Fibroblast of pulmonary artery (primary cell): ENCODE measurements at places on chromosomes 3 and 15.
A peak's percentile ranks its signal among the peaks of the same experiment; 100 is the strongest.

DNA sequence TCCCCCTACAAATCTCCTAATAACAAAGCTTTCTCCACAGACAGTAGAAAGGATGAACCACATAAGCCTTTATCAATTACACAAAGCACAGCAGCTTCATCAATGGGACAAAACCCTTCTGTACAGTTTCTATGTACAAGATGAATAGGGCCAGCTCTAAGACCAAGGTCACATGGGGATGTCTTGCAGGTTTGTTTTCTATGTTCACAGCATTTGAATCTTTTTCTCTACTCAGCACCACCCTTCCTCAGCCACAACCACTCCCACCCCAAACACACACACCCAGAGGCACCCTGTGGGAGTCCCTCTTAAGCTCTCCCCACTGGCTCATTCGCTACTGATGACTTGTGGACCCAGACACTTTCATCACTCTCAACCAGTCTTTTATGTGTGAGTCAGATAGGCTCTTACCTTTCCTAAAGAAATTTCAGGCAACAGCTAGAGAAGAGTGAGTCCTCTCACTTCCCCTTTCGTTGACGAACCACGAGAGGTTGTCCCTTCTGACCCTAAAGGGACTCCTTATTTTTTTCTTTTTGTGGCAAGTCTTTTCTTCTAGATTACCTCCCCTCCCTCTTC, 57.9 kb downstream of the ARHGAP31 start:
- peak; percentile 27 for DNase-seq

DNA sequence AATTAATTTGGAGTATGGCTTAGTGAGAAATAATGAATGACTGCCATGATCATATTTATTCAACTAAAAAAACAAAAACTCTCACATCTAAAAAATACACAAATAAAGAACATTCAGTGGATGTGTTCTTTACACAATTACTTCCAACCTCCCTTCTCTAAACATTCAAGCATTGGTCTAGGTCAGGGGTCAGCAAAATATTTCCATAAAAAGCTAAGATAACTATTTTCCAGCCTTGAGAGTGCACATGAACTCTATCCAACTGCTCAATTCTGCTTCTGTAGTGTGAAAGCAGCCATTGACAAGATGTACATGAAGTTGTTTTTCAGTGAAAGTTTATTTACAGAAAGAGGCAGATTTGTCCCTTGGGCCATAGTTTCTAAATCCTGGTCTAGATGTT, 406.3 kb downstream of the MAGI1 start:
- DNase-seq: no peak

DNA sequence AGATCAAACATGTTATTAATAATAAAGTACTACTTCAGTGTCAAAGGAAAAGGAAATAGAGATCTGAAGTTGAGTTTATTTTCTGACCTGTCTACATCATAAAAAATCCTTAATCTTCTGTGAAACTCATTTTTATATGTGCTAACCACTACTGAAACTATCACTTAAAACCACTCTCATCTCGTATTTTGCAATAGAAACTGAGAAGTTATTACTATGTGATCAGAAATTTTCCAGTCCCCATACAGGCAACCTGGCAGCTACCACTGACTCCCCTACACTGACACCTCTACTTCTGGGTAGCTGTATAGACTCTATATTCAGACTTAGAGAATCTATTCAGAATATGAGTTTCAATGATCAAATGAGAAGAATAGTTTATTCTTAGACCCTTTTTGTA, 8.3 kb downstream of the HDGFL3 start:
- no peak for DNase-seq

DNA sequence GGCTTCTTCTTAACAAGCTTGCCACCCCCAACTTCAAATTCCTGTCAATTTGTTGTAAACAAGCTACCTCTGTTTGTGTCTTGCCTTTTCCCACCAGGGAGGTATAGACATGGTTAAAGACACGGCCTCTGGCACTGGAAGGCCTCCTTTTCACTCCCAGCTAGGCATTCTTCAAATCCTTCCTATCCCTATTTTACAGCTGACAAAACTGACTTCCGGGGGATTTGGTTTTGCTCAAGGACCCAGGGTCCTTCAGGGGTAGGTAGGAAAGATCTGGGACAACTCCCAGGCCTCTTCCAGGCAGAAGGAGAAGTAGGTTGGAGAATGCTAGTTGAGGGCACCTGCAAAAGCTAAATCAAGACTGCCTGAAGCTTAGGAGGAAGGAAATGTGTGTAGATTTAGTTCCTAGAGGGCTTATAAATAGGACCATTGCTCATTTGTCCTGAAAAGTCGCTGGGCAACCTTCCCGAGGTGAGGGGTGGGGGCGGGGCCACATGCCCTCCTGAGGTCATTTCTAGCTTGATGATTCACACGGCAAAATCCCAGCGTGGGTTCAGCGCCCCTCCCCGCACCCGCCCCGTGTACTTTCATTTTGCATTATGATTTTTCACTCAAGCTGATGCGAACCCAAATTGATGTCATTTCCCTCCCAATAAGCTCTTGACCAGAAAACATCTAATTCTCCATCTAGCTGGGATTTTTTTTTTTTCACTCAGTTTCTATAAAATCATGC, 365.5 kb downstream of the SHQ1 start:
- DNase-seq: peak; percentile 78

DNA sequence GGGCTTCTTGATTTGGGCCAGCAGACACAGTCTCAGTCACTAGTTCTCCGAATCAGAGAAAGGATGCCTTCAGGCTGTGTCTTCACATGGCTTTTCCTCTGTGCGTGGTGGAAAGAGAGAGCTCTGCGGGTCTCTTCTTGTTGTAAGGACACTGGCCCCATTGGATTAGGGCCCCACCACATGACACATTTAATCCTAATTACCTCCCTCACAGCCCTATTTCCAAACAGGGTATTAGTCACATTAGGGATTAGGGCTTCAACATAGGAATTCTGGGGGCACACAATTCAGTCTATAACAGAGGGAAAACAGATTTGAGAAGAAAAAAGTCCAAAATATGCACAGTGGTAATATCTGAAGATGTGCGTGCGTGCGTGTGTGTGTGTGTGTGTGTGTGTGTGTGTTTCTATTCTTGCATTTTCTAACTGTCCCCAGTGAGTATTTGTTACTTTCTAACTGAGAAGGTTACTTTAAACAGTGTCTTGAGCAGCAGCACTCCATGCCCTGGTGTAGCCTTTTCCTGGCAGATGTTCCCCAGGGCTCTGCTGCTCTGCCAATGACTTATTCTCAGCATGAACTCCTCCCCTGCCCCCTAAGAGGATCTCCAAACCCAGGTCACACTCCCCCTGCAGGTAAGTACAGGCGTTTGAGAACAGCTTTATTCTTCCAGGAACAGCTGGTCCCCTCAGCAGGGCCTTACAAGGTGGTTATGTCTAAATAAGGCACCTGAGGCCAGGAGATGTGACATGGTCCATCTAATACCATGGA, 72.9 kb downstream of the RPL39L start:
- DNase-seq: peak; percentile 31

DNA sequence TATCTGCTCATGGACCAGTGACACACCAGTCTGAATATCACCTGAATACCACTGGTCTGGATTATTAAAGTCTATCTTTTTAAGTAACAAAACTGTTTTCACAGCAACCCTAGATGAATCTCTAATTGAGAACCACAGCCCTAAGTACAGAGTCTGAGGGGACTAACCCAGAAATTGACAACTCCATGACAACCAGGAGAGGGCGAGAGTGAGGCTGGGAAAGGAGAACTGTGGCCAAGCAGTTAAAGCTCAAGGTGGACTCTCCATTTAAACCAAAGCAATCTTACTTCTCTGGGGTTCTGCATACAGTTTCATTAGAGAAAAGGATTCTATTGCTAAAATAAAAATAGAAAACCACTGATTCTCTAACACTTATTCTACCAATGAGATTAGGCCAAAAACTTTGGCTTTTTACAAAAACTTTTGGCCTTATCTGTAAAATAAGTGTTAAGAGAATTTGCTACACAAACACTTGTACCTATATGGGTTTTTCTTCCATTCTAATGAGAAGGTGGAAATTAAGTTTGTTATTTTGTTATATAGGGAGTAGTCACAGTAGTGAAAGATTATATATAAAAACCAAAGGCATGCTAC, 11.4 kb downstream of the NEK10 start:
- DNase-seq: peak; percentile 76

DNA sequence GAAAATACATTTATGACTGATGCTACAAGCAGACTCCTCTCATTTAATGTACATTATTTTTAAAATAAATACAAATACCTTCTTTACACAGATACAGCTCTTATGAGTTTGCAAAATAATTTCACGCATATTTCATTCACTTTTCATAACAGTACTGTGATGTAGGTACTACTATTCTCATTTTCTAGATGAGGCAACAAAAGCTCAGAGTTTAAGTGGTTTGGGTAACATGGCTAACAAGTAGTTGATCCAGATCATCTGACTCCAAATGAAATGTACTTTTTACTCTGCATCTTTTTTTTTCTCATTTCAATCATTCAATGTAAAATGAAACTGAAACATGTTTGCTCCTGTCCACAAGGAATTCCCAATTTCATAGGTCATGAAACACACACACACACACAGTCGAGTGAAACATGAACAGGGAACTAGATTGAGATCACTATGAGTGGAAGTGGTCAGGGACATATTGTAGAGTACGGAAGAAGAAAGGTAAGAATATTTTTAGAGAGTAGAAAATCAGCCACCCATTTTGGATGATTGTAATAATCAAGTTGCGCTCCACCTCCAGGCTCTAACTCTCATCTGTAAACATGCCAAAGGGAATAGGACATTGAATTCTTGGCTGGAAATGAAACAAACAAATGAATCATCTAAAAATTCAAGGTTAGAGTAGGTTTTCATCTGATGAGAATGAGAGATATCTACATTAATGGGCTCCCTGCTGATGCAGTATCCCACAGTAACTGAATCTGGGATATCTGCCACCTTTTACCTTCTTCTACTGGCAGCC, 92.4 kb downstream of the CLDN1 start:
- peak; percentile 31 for DNase-seq

DNA sequence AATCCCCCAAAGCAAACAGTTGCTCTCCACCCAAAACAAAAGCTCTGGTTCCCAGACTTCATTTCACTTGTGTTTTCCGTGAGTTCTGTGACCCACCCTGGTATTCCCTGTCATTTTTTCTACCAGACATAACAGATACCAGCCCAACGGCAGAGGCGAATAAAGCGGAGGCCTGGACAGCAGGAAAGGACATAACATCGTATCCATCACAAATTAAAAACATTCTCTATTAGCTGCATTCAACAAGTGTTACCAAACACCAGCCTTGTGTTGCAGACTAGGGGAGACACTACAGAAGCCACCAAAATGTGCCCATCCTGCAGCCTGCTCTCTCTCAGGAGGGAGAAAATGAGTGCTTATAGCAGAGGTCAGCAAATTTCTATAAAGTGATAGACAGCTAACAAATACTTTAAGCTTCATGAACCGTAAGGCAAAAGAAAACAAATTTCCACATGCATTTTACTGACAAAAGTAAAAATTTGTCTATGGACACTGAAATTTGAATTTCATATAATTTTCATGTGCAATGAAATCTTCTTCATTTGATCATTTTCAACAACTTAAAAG, 7.1 kb upstream of the FBN1 start:
- DNase-seq: no peak

DNA sequence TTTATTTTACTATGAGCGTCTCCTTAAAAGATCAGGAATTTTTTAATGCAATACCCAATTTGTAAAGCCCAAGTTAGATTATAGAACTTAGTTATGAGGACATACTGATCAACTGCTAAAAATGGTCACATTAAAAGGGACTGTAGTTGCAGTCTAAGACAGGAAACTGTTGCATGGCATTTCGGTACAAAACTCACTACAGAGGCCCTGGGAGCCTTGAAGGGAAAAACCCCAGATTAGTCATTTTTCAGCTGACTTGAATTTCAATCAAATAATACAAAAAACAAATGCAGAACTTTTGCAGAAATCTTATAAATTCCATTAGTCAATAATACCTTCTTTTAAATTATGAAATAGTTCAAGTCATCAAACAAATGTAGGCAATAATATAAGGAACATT, 6.9 kb upstream of the PTX3 start:
- DNase-seq: peak; percentile 68

DNA sequence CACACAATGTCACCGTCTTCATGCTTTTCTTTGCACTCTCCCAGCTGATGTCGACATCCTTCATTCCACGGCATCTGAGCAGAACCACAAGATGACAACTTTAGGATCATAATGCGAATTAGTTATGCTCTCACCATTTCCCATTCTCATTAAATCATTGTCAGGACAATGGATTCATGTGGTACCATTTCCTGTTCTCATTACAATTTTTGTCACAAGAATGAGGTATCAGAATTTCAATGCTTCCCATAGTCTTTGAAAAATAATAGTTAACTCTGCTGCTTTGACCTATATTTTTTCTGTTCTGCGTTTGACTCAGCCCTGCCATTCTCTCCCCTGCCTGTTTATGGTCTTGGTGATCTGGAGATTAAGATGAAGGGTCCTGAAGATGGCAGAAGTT, 175.7 kb upstream of the MDFIC2 start:
- DNase-seq: no peak

GRCh38 chr15:77830051-77830468, 197.3 kb upstream of the LINGO1 start:
- DNase-seq: peak; percentile 55

DNA sequence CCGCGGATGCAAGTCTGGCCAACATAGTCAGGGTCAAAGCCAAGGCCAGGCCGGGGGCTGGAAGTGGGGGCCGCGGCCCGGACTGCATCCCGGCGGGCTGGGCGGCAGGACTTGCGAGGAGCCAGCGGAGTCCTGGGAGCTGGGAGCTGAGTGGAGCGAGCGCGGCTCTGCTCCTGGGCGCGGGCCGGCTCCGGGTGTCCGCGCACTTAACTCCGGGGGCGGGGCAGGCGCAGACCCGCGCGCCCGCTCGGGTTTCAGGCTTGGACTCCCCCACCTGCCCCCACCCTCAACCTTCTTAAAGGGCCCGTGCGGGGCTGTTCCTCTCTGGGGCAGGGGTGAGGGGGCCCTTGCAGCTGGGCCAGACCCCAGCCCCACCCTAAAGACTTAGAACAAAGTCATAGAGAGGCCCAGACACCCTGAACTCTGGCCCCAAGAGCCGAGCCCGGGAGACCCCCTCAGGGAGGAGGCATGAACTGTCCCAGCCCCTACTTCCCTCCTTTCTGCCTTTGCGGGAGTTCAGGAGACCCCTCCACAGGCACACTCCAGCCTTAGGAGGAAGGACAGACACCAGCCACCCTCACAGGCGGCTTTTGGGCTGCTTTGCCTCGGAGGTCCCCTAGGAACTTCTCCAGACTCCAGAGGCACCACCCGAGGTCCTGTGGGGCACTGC, at the start of gene CSPG4:
Gene CSPG4, minus strand, starts transcription at position 181 of the 670 bp plus-strand sequence. Its CDS starts 93 bp downstream, at position 88.
- peak; percentile 65 for DNase-seq

- DNase-seq: no peak
These were observed 890.5 kb downstream of the TUSC7 start for GRCh38 chr3:117600112-117600511.
